Stimulated activated CD8-positive, alpha-beta memory T cell treated with anti-CD3 and anti-CD28 coated beads, Interleukin-4, amount 100 ng/mL, for 48 hours (primary cell): ENCODE measurements at places on chromosomes 1 and 21.

- no peak for DNase-seq
Measured at GRCh38 chr1:201890223-201890622, 1.5 kb downstream of the SHISA4 start.

- no peak for DNase-seq
Measured at GRCh38 chr1:208040821-208041297, 129.9 kb upstream of the CD34 start.

DNA sequence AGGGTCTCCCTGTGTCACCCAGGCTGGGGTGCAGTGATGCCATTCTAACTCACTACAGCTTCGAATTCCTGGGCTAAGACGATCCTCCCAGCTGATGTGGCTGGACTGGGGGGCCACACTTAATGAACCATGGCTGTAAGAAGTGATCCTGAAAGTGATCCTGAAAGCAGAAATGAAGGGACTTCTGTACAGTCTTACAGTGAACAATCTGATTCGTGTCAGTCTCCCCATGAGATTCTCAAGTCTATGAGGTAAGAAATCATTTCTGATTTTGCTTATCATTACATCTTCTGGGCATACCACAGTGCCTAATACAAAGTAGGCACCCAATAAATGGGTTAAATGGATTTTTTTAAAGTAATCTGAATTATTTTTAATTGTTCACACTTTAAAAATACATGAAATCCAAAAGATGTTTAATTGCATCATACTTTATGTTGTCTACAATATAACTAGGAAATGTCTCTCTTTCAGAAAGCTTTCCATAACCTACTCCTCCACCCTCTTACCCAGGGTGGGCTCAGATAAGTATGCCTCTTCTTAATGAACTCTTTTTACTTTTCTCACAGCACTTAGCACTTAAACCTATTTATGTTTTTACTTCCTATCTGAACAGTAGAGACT, 21.5 kb downstream of the TUT4 start:
- DNase-seq: no peak

DNA sequence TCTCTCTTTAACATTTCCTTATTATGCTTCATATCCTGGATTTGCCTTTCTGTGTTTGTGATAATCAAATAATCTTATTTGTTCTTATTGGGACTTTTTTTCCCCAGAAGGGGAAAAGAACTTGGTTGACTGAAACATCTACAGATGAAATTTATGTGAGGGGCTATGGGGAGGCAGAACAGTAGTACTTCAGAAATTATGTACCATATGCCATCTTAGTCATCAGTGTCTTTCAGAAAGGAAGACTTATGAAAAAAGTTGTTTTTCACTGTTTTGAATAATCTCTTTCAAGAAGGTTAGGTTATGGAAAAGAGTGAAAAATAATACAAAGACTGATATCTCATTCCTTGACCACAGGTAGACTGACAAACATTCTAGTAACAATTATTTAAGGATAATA, 30.2 kb upstream of the TRAF5 start:
- no peak for DNase-seq

DNA sequence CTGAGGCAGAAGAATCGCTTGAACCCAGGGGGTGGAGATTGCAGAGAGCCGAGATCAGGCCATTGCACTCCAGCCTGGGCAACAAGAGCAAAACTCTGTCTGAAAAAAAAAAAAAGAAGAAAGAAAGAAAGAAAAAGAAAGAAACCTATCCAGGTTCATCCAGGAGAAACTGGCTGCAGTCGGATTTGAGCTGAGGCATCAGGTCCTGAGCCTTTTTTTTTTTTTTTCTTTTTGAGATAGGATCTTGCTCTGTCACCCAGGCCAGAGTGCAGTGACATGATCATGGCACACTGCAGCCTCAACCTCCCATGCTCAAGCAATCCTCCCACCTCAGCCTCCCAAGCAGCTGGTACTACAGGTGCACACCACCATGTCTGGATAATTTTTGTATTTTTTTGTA, 22.5 kb upstream of the LUZP1 start:
- no peak for DNase-seq

DNA sequence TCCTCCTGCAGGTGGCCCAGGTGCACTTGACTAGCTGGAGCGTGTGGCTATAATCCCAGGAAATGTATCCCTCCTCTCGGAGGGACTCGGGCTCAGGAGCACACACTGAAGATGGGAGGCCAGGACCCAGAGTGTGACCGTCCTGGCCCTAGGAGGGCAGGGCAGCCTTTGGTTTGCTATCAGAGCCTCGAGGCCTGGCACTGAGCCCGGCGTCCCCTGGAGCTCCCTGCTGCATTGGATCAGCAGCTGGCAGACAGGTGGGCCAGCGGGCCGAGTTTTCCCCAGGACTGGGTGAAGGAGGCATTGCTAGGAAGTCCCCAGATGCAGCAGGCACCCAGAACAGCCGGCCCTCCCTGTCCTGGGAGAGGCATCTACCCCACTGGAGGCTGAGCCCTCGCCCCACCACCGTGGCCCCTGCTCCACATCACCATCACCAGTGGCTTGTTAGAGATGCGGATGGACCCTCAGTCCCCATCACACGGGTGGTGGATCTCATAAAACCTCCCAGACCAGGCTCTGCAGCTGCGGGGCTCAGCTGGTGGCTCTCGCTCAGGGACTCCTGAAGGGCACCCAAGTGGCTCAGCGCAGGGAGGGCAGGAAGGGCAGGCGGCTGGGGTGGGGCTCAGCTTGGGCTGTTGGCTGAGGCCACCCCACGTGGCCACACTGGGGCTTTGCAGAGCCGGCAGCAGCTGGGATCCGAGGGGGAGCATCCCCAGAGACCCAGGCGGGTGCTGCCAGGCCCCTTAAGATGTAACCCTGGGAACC, 32.7 kb upstream of the POFUT2 start:
- DNase-seq: no peak

DNA sequence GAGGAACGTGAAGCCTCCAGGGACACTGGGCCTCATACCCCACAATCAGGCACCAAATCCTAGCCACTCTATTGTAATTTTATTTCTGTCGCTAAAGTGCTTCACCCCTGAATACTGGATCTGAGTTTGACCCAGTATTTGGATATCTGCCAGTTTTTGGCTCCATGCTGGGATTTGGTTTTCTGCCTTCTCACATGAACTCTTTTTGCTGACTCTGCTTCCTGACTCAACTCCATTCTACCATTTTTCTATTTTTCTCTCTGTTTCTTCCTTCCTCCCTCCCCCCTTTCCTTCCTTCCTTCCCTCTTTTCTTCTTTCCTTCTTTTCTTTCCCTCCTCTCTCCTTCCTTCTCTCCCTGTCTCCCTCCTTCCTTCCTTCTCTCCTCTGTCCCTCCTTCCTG, 151.3 kb upstream of the GJB5 start:
- DNase-seq: no peak

GRCh38 chr1:204971517-204972336, 71.3 kb upstream of the CNTN2 start:
- DNase-seq: no peak

DNA sequence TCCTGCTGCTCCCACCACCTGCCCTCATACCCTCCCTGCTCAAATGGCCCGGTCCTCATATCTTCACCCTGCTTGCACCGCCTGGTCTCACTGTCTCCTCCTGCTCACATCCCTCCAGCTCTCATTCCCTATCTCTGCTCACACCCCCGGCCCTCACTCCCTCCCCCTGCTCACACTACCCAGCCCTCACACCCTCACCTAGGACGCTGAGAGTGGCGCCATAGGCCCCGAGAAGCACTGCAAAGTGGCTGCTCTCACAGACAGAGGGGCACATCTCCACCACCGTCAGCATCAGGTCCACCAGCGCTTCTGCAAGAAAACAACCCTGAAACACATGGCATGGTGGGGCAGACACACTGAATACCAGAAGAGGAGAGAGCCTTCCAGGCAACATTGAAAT, 38.6 kb downstream of the MRAP start:
- DNase-seq: no peak

- no peak for DNase-seq
Measured at GRCh38 chr1:92822879-92823278, 9.0 kb upstream of the RPL5 start.
